ENCODE measurements at places on chromosomes 7 and 10.

DNA sequence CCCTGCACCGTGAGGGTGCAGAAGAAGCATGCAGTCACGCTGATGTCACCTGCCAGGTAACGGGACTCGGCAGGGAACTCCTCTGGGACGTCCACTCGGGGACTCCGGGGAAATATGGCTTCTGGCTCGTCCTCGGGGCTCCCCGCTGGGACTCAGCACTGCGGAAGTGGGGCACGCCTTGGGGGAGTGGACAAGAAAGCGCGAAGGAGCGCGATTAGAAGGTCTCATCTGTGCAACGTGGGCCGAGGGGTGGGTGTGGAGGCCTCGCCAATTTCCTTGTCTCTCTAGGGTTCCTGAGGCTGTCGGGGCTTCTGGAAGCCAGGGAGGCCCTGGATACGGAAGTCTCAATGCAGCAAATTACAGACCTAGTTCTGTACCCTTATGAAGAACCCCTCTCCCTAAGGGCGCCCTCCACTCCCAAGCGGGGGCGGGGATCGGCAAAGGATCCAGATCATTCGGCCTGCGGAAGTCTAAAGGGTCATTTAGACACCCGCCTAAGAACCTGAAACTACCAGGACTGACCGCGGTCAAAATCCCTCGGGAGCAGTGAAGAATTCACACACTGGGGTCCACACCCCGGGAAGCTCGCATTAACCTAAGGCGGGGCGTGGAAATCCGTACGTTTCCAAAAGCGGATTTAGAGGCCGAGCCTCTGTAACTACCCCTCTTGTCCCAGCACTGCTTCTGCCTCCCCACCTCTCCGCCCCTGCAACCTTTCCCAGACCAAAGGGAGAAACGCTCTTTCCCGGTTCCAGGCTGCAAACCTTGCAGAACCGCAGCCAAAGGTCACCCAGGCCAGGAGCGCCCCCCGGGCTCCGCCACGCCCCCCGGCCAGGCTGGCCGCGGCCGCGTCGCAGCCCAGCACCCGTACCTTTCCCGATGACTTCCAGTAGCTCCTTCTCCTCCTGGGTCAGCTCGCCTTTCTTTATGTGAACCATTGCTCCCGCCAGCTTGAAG is 640 bp downstream of the ANKMY2 start:
- no peaks in the 10 kb centered on the region for H3K27me3 ChIP-seq
- peaks cover 34% of the 10 kb centered on the region for H3K4me1 ChIP-seq
- peak overlapping the region; percentile 96 for H3K27ac ChIP-seq
- DNase-seq: peak; percentile 71
- no peaks in the 10 kb centered on the region for H3K36me3 ChIP-seq

DNA sequence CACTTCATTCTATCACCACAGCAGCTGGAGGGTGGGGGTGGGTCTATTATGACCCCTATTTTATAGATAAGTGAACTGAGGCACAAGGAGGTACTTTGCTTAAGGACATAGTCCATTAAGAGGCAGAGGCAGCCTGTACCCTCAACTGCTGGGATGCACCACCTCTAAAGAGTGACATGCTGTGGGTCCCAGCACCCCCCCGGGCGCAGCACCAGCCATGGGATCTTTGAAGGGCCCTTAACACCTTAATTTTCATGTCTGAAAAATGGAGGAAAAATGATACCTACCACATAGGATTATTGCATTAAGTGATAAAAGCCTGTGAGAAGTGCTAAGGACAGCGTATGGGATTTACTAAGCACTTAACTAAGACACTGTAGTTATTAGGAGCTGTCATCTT is 15.4 kb downstream of the ADCYAP1R1 start:
- no peak for DNase-seq
- no peak overlapping the region for H3K4me3 ChIP-seq
- H3K27ac ChIP-seq: no peak overlapping the region
- no peaks in the 10 kb centered on the region for H3K36me3 ChIP-seq
- H3K27me3 ChIP-seq: no peaks in the 10 kb centered on the region
- no peaks in the 10 kb centered on the region for H3K4me1 ChIP-seq

DNA sequence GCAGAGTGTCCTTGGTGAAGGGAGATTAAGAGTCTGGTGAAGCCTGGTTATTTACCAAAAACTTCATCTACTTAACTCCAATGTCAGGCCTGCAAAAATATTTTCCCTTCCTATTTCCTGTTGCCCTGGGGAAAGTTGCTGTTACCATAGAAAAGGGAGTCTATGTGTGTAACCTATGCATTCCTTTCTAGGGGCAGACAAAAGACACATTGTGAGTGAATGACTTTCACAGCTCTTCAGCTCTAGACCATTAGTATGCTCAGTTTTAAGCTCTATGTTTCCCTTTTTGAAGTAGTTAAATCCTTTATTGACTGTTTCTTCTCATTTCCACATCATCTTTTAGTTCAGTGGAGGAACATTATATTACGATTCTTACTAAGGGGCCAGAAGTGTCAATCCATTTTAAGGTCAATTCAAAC is 45.6 kb upstream of the SGCE start:
- DNase-seq: no peak
- no peaks in the 10 kb centered on the region for H3K27me3 ChIP-seq
- H3K4me3 ChIP-seq: no peak overlapping the region
- H3K36me3 ChIP-seq: no peaks in the 10 kb centered on the region
- H3K27ac ChIP-seq: peak overlapping the region; percentile 45

- no peaks in the 10 kb centered on the region for H3K27me3 ChIP-seq
- H3K4me1 ChIP-seq: no peaks in the 10 kb centered on the region
- no peak for DNase-seq
- H3K36me3 ChIP-seq: no peaks in the 10 kb centered on the region
- no peak overlapping the region for H3K4me3 ChIP-seq
Measured at GRCh38 chr10:67666416-67667034, 29.5 kb downstream of the CTNNA3 start.

- no peaks in the 10 kb centered on the region for H3K36me3 ChIP-seq
- H3K4me1 ChIP-seq: no peaks in the 10 kb centered on the region
- H3K27me3 ChIP-seq: no peaks in the 10 kb centered on the region
- H3K4me3 ChIP-seq: no peak overlapping the region
- DNase-seq: no peak
Measured at GRCh38 chr7:29457141-29457561, 106.5 kb upstream of the PRR15 start.

DNA sequence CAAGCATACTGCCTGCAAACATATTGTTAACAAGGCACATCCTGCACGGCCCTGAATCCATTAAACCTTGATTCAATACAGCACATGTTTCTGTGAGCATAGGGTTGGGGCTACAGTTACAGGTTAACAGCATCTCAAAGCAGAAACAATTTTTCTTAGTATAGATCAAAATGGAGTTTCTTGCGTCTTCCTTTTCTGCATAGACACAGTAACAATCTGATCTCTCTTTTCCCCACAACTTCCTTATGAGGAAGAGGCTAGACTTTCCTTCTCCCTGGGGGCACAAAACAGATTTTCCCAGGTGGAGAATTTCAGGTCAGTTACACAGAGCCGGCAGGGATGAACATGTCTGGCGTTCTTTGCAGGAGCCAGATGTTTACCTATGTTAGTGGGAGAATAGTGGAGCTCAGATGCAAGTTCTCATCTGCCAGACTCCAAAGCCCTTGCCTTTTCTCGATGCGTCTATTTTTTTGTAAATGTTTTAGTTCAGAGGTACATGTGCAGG is 37.5 kb upstream of the PFKFB3 start:
- no peak overlapping the region for H3K27ac ChIP-seq
- H3K27me3 ChIP-seq: no peaks in the 10 kb centered on the region
- H3K4me3 ChIP-seq: peak overlapping the region; percentile 78
- peaks cover 13% of the 10 kb centered on the region for H3K4me1 ChIP-seq

DNA sequence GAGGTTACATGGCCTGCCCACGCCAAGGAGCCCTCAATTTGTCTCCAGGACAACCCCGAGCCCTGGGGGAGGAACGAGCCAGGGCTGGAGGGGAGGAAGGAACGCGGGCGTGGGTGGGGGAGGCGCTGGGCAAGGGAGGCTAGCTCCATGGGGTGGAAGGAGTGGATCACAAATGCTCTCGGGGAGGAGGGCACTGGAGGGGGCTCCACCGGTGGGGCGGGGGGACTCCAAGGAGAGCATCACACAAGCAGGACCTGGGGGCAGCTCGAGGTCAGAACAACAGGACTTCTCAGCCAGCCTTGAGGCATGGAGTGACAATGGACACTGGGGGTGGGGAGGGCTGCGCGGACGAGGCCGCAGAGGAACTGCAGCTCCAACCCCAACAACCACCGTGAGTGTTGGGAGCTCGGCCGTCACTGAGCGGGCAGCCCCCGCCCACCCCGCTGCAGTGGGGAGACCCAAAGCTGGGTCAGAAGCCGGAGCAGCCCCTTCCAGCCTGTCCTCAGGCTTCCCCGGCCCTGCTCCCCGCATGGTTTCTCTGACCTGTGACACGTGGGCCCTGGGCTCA is 41.1 kb downstream of the STK32C start:
- no peaks in the 10 kb centered on the region for H3K4me1 ChIP-seq
- no peaks in the 10 kb centered on the region for H3K27me3 ChIP-seq
- no peak overlapping the region for H3K27ac ChIP-seq

DNA sequence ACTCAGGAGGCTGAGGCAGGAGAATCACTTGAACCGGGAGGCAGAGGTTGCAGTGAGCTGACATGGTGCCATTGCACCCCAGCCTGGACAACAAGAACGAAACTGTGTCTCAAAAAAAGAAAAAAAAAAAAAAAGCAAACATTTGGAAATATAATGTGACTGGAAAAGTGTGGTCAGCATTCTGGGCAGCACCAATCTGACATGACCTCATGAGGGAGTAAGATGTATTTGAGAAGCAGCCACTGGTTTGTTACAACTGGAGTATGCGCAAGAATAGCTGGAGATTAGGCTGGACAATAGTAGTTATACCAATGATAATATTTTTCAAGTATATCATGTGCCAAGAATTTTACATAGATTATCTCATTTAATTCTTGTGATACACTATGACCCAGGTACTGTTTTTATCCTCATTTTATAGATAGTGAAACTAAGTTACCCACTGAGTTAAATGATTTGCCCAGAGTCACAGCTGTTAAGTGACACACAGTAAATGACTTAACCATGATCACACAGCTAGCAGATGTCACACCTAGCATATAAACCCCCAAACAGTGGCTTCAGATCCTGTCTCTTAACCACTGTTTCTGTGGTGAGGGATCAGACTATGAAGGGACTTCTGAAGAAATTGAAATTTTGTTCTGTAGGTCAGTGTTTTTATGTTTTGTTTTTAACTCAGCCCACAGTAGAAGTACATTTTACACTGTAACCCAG is 11.1 kb downstream of the MCU start:
- H3K4me3 ChIP-seq: no peak overlapping the region
- no peak for DNase-seq
- H3K4me1 ChIP-seq: no peaks in the 10 kb centered on the region
- no peaks in the 10 kb centered on the region for H3K27me3 ChIP-seq
- H3K27ac ChIP-seq: no peak overlapping the region
- H3K36me3 ChIP-seq: no peaks in the 10 kb centered on the region

- H3K27me3 ChIP-seq: no peaks in the 10 kb centered on the region
- no peaks in the 10 kb centered on the region for H3K4me1 ChIP-seq
- H3K36me3 ChIP-seq: no peaks in the 10 kb centered on the region
- H3K4me3 ChIP-seq: no peak overlapping the region
- no peak for DNase-seq
Measured at GRCh38 chr7:69114374-69114773, 483.9 kb upstream of the AUTS2 start.

DNA sequence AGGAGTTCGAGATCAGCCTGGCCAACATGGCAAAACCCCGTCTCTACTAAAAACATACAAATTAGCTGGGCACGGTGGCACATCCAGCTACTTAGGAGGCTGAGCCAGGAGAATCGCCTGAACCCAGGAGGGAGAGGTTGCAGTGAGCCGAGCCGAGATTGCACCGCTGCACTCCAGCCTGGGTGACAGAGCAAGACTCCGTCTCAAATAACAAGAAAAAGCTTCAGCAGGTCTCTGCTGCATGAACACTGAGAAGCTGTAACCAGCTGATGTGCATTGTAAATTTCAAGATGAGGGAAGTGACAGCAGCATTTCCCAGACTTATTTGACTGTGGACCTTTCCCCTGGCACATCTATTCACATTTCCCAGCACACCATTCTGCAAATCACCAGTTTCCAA is 222.0 kb downstream of the CALN1 start:
- H3K4me3 ChIP-seq: no peak overlapping the region
- H3K36me3 ChIP-seq: no peaks in the 10 kb centered on the region
- H3K27ac ChIP-seq: no peak overlapping the region
- no peaks in the 10 kb centered on the region for H3K4me1 ChIP-seq
- H3K27me3 ChIP-seq: no peaks in the 10 kb centered on the region

GRCh38 chr7:97844036-97844435 is 28.2 kb downstream of the ASNS start:
- H3K4me1 ChIP-seq: no peaks in the 10 kb centered on the region
- no peak overlapping the region for H3K27ac ChIP-seq
- DNase-seq: no peak
- no peaks in the 10 kb centered on the region for H3K27me3 ChIP-seq
- H3K4me3 ChIP-seq: no peak overlapping the region

DNA sequence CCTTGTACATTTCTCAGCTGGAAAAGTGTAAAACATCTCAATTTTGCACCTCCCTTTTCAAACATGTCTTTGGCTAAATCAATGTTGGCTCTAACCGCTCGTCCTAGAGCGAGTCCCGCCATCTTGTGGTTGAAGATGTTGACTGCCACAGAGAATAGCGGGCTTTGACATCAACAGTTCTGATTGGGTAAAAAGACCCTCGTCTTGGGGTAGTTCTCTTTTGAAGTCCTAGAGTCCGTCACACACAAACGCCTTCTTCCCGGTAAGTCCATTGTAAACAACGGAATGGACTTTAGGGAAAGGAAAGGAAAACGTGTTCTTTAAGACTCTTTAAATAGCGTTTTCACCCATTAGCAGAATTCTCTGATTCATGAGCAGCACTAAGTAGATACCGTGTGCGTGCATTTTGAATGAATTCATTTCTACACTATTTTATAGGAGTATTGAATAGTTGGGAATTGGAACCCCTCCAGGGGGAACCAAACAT is 452 bp upstream of the RPP30 start:
- H3K27ac ChIP-seq: no peak overlapping the region
- peak overlapping the region; percentile 75 for H3K4me3 ChIP-seq
- H3K36me3 ChIP-seq: no peaks in the 10 kb centered on the region
- H3K4me1 ChIP-seq: peaks cover 9% of the 10 kb centered on the region
- DNase-seq: no peak

DNA sequence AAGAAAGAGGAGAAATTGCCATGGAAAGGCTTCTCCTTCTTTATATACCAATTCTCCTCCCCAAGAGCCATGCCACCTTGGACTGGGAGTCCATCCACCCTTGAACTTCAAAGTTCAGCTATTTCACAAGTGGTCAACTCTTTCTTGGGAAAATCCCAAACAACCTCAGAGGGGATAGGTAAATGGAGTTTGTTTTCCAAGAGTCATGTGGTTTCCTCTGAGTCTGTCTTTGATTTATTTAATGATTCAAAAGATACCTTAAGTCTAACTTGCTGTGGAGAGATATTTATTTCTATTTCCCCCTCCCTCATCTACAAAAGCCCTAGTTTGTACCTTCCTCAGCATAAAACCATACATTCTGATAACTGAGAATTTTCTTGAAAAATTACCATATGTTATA is 758.6 kb upstream of the IGFBP3 start:
- H3K4me1 ChIP-seq: no peaks in the 10 kb centered on the region
- no peak for DNase-seq
- H3K27me3 ChIP-seq: no peaks in the 10 kb centered on the region
- no peak overlapping the region for H3K4me3 ChIP-seq
